Right ventricle myocardium superior (tissue), 1 donor: ENCODE measurements at places on chromosomes 7 and 10. TPM values are rescaled to one million over a fixed set of nuclear protein-coding genes. Genes with fewer than 3 reads are reported as not detected.
A peak's percentile ranks its signal among the peaks of the same experiment; 100 is the strongest.

SUGCT gene
- 8.4 TPM for total RNA-seq

PON1 gene
- not detected for total RNA-seq

IDI2 gene
- 0.16 TPM for total RNA-seq

NMT2 gene
- total RNA-seq, result 14.6 TPM

GIMAP8 gene
- 14.4 TPM for total RNA-seq

OR6B1 gene
- not detected for total RNA-seq

AKR1E2 gene
- 5.1 TPM for total RNA-seq

SLC26A4 gene
- 0.46 TPM for total RNA-seq

HOXA1 gene
- 0.13 TPM for total RNA-seq

FEZF1 gene
- total RNA-seq, result not detected

DNA sequence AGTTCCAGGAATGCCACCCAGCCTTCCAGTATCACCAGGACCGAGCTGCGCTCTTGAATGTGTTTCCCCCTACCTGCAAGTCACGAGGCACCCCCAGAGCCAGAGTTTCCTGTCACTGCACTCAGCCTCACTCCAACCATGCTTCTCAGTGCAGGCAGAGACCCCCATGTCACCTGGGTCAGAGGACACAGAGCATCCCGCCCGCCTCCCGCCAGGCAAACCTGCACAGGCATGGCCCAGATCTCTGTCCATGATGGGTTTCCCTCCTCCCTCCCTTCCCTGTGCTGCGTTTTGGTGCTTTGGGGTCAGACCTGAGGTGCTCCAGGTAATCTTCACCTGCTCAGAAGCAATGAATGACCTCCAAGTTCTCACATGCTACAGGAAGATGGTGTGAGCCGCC lies 3.1 kb upstream of the RET start:
- DNase-seq, result peak; percentile 3

DNA sequence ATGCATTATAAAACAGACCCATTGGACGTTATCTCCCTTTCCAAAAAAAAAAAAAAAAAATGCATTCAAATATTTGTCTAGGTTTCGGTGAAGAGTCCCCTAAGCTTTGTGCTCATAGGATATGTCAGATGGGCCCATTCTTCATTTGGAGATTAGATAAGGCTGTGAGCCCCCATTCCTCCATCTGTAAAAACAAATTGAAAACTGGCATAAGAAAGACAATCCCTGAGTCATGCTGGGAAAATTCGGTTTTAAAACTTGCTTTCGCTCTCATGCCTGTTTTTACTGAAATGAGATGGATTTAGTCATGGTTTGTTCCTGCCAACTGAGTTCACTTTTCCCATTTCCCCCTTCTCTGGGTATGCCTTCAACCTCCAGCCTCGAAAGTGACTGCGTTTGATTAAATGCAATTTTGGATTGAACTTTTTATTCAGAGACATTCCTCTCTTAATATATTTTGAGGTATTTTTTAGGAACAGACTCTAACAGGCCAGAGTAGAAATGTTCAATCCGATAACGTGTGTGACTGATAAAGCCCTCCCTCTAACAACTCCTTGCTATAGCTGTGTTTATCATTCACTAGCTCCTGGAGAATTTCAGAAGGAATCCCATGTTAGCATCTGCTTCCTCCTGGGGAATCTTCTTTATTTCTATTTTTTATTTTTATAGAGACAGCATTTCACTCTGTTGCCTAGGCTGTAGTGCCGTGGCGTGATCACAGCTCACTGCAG lies 190.9 kb upstream of the LYZL2 start:
- no peak for DNase-seq

- no peak for DNase-seq
Measured at GRCh38 chr10:75451831-75452230, 20.4 kb downstream of the LRMDA start.

DNA sequence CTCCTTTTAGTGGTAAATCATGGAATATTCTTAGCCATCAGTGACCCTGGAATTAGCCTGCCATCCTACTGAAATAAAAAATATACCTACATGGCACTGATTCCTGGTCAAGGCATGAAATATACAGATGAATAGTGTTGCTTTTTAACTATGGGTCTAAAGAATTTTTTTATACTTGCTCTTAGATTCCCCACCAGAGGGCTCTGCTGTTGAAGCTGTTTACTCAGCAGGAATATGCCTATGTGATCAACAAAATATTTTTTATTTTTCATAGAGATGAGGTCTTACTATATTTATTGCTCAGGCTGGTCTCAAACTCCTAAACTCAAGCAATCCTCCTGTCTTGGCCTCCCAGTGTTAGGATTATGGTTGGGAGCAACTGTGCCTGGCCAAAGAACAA lies 13.5 kb downstream of the ZC3HC1 start:
- no peak for DNase-seq

DNA sequence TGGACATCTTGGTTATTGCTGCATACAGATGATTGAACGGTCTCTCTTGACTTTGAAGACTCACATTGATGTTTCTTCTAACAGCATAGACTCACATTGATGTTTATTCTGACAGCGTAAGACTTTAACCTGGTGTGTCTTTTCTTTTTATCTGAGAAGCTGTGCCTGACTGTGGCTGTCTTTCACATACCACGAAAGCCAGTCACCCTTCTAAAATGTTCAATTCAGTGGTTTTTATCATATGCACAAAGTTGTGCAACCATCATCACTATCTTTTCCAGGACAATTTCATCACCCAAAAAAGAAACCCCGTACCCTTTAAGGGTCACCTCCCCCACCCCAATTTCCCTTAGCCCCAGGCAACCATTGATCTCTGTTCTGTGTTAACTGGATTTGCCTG lies 24.7 kb downstream of the CELF2 start:
- DNase-seq, result no peak

DNA sequence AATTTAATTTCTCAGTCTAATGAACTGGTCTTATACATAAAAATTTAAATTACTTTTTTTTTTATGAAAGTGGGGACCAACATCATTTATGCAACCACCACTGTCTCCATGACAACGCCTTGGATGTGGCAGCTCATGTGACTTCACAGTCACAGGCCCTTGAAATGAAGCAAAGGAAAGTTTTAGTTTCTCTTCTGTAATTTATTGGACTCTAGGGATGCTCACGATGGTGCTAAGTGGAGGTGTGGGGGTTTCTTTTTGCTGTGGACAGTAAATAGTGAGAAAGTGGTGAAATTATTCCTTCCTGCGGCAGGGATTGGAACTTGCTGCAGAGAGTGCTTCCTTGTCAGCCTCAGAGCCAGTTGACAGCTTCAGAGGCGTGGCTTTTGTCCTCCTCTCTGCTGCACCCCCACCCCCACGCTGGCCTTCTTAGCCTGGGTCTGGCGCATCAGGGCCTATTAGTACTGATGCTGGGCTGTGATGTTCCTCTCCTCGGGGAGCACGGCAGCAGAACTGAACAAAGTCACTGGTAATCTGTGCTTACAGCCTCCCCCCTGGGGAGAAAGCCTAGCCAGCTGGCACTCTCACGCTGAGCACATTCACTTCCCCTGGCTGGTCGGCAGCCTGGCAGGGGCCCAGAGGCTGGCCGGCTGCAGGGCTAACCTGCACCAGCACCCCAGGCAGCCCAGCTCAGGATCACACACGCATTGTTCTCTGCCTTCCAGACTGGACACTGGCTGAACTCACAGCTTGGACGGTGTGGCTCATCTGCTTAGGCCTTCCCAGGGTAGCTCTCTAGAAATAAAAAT lies 517.5 kb upstream of the GALNT17 start:
- peak; percentile 92 for DNase-seq

- DNase-seq, result no peak
Measured at GRCh38 chr7:120837599-120837998, 20.3 kb downstream of the TSPAN12 start.

DNA sequence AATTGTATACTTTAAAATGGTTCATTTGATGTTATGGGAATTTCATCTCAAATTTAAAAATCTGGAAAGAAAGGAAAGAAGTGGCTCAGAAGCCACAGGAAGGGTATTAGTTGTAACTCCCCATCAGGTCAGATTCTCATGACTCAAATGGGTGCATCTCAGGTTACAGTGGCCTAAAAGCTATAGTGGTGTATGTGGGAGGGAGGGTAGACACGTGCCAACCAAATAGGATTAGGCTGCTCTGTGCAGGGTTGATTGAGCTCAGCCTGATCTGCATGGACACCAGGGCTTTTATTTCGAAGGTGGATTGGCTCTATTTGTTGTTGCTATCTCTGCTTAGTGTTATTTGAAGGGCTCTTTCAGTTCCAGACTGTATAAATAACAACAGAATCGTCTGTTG lies 121.5 kb upstream of the PRR15 start:
- DNase-seq, result no peak

- DNase-seq, result no peak
Measured at GRCh38 chr10:43688348-43688892, 39.7 kb upstream of the ZNF32 start.

- no peak for DNase-seq
Measured at GRCh38 chr7:159034394-159034793, 110.3 kb downstream of the VIPR2 start.

GRCh38 chr7:11464624-11465023 lies 367.4 kb downstream of the THSD7A start:
- DNase-seq, result no peak

DNA sequence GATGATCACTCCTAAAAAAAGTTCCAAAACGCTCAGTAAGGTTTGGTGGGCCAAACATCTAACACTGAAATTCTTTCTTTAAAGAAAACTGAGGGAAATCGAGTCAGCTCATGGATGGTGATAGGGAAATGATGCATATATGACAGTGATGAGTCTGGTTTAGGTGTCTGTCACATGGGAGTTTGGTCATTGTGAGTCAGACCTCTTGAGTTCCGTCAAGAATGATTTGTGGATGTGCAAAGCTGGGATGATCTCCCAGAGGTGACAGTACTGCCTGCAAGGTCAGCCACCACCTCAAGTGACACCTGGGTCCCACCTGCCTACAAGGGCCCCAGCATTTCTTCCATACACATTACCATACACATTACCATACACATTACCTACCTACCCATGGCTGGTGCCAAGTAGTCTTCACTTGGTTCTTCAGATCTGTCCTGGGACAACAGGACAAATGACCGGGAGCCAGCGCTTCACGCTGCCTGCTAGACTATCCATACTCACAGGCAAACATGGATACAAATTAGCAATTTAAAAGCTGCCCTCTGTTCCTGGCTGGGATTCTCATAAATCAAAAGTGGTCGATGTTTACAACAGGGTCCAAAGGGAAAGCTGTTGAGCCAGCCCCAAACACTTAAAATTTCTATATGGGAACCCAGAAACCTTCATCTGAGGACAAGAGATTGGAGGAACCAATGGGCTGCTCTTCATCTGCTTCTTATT lies 128.4 kb downstream of the ADAM12 start:
- no peak for DNase-seq

- DNase-seq, result no peak
Measured at GRCh38 chr7:42805601-42806000, 106.3 kb downstream of the C7orf25 start.

- DNase-seq, result no peak
Measured at GRCh38 chr10:99777918-99778714, 4.3 kb upstream of the ABCC2 start.

DNA sequence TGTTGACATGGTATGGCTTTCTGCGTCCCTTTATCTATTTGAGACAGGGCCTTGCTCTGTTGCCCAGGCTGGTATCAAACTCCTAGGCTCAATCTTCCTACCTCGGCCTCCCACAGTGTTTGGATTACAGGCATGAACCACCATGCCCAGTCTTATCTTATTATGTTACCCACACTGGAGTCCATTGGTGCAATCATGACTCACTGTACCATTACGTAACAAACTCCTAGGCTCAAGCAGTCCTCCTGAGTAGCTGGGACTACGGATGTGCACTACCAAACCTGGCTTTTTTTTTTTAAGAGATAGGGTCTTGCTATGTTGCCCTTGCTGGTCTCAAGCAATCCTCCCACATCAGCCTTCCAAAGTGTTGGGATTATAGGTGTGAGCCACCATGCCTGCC lies 66.7 kb downstream of the CCDC3 start:
- no peak for DNase-seq

DNA sequence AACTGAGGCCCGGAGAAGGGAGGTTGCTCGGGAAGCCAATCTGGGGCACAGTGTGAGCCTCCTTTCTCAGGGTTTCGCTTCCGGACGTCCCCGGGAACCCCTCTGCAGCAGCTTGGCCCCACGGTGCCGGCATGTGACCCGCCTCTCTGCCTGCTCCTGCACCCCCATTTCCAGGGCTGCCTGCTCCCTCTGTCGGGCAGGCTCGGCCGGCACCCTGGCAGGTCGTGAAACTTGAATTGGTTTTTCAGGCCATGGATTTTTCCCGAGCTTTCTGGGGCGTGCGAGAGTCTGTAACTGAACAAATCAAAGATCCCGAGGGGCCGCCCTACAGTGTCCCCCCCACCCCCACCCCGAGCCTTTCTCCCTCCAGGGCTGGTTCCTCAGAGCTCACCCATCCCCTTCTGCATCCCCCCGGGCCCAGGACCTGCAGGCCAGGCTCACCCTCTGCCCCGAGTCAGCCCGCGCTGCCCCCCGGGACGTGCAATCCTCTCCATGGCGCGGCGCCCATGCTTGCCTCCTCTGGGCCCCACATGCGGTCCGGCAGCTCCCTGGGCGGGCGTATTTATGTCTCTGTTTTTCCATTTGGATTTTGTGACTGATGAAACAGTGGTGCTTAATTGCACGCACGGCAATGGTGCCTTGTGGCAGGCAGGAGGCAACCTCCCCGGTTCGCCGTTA lies 58.1 kb downstream of the UNCX start:
- DNase-seq, result peak; percentile 39

- DNase-seq, result no peak
Measured at GRCh38 chr10:88045096-88045495, 181.7 kb downstream of the PTEN start.

DNA sequence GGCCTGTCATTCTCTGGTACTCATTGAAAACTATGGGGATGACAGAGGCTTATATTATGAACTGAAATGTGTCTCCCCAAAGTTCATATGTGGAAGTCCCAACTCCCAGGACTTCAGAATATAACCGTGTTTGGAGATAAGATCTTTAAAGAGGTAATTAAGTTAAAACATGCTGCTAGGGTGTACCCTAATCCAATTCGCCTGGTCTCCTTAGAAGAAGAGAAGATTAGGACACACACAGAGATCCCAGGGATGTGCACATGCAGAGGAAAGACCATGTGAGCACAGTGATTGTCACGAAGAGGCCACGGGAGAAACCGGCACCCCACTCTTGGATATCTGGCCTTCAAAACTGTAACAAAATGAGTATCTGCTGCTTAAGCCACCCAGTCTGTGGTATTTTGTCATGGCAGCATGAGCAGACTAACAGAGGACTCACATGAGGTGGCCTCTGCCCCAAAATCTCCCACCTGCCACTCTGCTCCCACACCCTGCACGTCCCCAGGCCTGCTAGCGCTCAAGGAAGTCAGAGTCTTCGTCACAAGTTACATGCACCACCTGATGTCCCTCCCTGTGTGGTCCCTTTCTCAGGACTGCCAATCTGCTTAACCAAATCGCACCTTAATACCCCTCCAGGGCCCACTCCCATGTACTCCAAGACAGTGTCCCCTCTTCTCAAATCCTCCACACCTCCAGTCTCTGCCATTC lies 26.8 kb downstream of the PLAC9 start:
- peak; percentile 24 for DNase-seq
